Adrenal gland (tissue), 19 donors: ENCODE measurements at places on chromosomes 6 and 20. TPM values are rescaled to one million over a fixed set of nuclear protein-coding genes. Genes with fewer than 3 reads are reported as not detected.

GRCh38 chr6:154583546-154584188 lies 73.2 kb upstream of the CNKSR3 start:
- no peak for DNase-seq

PSORS1C1 gene
- 1.1 TPM for total RNA-seq

DNA sequence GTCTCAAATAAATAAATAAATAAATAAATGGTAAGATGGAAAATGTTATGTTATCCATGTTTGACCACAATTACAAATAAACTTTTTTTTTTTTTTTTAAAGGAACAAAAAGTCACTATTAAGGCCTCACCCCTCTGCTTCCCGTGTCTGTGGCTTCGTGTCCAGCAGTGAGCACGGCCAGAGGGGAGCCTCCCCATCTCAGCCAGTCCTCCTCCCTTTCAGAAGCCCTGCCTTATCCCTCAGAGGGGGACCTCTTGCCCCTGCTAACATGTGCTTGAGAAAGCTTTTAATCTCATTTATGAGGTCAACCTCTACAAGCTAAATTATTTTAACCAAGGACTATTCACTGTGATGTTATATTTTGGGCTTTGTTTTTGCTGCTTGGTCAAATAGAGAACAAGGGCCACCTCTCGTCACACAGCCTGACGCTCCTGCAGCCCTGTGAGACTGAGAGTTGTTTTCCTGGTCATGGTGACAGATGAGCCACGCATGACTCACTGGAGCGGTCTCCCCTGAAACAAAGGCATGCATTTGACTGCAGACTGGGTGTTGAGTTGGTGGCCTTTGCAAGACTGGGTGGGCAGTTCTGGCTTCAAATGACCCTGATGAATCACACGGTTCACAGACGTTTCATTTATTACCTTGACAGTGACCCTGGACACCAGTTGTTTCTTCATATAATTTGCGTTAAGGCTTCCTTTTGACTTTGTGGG lies 131.8 kb downstream of the TIAM2 start:
- DNase-seq: peak; percentile 82

DNA sequence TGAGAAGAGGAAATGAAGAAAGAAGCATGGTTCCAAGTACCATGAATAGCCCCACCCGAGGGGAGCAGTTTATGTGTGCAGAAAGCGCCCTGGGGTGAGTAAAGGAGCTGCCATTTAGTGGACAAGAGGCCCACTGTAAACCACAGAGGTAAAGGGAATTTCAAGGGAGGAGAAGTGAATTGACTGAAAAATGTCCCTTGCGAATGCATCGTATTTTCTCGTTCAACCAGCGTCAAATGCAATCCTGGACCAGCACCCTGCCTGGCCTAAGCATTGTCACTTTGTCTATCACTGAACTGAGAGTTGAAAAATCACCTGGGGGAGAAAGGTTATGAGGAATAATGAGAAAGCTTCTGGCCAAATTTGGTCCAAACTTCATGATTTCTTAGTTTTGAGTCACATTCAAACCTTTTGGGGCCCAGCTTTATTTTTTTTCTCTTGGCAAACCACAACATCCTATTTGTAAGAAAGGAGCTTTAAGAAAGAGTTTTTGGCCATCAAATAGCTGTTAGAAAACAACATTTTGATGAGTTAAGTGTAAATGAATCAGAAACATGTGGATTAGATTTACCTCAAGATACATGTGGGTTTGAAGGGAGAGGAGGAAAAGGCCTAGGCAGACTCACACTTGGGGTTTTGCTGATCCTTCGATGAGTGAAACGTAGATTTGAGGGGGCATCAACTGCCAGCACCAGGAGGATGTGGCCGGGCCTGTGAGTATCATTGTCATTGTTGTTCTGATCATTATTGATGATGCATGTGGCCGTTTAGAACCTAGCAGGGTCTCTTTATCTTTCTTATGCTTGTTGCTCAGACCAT lies 214.0 kb downstream of the CLIC5 start:
- no peak for DNase-seq

DNA sequence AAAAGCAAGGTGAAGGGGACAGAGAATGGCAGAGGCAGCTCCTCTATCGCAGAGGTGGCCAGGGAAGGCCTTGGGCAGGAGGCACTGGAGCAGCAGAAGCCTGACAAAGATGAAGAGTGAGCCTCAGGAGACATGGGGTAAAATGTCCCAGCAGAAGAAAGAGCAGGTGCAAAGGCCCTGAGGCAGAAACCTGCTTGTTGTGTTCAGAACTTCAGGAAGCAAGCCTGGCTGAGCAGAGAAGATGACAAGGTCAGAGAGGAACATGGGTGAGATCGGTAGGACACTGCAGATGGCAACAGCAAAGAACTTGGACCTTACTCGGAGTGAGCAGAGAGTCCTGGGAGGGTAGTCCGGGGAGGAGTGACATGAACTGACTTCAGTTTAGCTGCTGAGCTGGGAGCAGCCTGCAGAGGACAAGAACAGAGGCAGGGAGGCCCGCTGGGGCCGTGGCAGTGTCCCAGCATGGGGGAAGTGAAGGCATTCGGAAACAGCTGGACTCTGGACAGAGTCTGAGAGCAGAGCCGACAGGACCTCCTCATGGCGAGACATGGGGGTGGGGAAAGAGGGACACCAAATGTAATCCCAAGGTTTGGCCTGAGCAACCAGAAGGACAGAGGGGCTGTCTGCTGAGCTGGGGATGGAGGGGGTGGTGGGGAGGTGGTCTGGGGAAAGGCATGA lies 106.3 kb downstream of the PREX1 start:
- DNase-seq: no peak

- no peak for DNase-seq
These were observed 40.9 kb downstream of the CDKAL1 start for GRCh38 chr6:20575125-20575524.

TSPO2 gene
- total RNA-seq: not detected

GPR6 gene
- total RNA-seq: not detected

GRCh38 chr20:23165307-23165750 lies 79.2 kb upstream of the CD93 start:
- DNase-seq: no peak

DNA sequence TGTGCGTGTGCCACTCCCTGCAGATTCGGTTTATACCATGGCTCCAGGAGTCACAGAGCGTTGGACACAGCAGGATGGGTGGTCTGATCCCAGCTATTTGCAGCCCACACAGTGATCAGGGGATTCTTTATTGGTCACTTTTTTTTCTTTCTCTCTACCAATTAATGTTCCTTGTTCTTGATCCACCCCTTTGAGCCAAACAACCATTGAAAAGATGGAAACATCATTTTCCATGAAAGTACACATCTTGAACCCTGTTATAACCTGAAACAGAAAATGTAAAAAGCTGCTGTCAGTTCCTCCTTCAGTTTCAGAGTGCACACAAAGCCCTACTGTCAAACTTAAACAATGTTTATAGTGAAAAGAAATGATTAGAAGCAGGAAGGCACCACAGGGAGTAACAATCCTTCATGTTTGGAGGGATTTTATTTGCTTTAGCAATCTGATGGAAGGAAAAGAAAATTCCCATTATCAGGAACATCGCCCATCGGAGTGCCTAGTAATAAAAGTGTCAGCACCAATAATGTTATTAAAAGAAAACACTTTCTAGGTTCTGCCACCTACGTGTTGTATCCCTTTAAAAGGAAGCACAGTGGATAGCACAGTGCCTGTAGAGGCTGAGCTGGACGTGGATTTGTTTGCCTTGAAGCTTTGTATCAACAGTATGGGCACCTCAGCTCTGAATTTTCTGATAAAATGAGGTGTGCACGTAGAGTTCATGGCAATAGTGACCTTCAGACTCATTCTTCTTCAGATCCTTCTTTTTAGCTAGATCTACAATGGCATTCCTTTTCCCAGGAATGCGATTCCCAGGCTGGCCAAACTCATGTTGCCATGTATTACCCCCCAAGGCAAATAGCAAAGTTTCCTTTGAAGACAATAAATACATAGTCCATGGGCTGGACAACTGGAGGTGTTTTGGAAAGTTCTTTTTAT lies 16.1 kb upstream of the THBD start:
- DNase-seq: no peak

- DNase-seq: no peak
These were observed 161.0 kb downstream of the AIG1 start for GRCh38 chr6:143221698-143222097.

- no peak for DNase-seq
These were observed 22.9 kb upstream of the HLA-B start for GRCh38 chr6:31379850-31380249.

NKAPL gene
- 1.3 TPM for total RNA-seq

GRCh38 chr6:76703285-76703684 lies 630.8 kb upstream of the IMPG1 start:
- DNase-seq: no peak
